ENCODE measurements at places on chromosomes 7 and 10. TPM values are rescaled to one million over a fixed set of nuclear protein-coding genes. Genes with fewer than 3 reads are reported as not detected.

Gene GATA3
- total RNA-seq = 0.05 TPM

Gene OIT3
- 0.34 TPM for total RNA-seq

Gene LIPF
- total RNA-seq = not detected

Gene PCLO
- 3.7 TPM for total RNA-seq

Gene SORBS1
- total RNA-seq = 3.6 TPM

Gene CPA2
- not detected for total RNA-seq

Gene EPO
- total RNA-seq = not detected

Gene SH2D4B
- 0.34 TPM for total RNA-seq

Gene JCAD
- 74.7 TPM for total RNA-seq

Gene PGAM2
- 0.51 TPM for total RNA-seq

Gene UCN3
- total RNA-seq = not detected

Gene TRIM24
- total RNA-seq = 14.5 TPM

Gene CPSF4
- total RNA-seq = 24.7 TPM

Gene OPN1SW
- not detected for total RNA-seq

Gene NME8
- total RNA-seq = not detected

Gene MACC1
- under 0.01 TPM for total RNA-seq

Gene VWDE
- total RNA-seq = not detected

Gene SFTPD
- not detected for total RNA-seq

Gene LARP4B
- total RNA-seq = 33.4 TPM

Gene CCNJ
- total RNA-seq = 36.9 TPM

Gene GRM3
- not detected for total RNA-seq

Gene HPSE2
- not detected for total RNA-seq

Gene MKI67
- total RNA-seq = 49.0 TPM

Gene LLCFC1
- not detected for total RNA-seq

Gene SLC25A40
- total RNA-seq = 7.5 TPM

Gene PIK3CG
- total RNA-seq = 4.1 TPM

Gene PTER
- total RNA-seq = 7.5 TPM

Gene C10orf53
- not detected for total RNA-seq

Gene TEX36
- total RNA-seq = not detected

Gene HOXA7
- 2.9 TPM for total RNA-seq

Gene FAM25C
- total RNA-seq = not detected

Gene DENND2A
- 1.0 TPM for total RNA-seq

Gene SUN3
- total RNA-seq = not detected

Gene KCNH2
- total RNA-seq = under 0.01 TPM

Gene TCTN3
- 34.2 TPM for total RNA-seq

Gene TMEM273
- total RNA-seq = 49.9 TPM

Gene ADK
- 30.6 TPM for total RNA-seq

Gene COL1A2
- 15.3 TPM for total RNA-seq

Gene NUP205
- total RNA-seq = 74.1 TPM

Gene USP6NL
- total RNA-seq = 27.1 TPM

Gene TMEM248
- 92.6 TPM for total RNA-seq

Gene IFIT1B
- not detected for total RNA-seq

Gene MMD2
- total RNA-seq = not detected

Gene PON2
- total RNA-seq = 203 TPM

Gene C10orf67
- not detected for total RNA-seq

Gene CFAP46
- total RNA-seq = 0.85 TPM

Gene AKR1C4
- total RNA-seq = not detected

Gene CARD11
- 1.1 TPM for total RNA-seq

Gene ZNF804B
- total RNA-seq = not detected

Gene CFAP70
- 0.34 TPM for total RNA-seq
